ENCODE measurements at places on chromosomes 2 and 18.
A peak's percentile ranks its signal among the peaks of the same experiment; 100 is the strongest.

GRCh38 chr18:51030537-51031258 lies 685 bp downstream of the SMAD4 start:
- DNase-seq = peak; percentile 76

DNA sequence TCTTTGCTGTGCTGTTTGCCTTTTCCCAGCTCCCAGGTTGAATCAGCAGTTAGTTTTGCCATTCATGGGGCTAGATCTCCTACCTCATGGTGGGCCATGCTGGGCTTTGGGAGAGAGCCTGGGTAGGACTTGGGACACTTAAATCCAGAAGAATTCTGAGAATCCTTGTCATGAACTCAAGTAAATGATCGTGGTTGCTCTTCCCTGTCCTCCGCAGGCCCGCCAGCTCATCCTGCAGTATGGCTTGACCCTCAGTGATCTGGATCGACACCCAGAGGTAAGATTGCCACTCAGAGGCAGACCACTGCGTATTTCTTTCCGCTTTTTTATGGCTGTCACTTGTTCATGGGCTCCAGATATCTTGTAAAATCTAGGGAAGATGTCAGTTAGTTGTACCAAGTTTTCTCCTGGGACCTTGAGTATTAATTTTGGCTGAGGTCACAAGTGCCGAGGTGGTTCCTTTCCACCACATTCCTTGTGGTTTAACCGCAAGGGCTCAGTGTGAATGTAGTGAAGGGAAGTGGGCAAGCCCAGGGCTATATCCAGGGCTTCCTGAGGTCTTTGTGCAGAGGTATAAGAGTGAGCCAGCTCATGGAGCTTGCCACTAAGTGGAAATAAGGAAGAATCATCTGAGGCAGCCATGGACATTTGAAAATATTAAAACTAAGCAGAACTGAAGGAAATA lies 37.7 kb downstream of the RPIA start:
- peak; percentile 88 for DNase-seq

DNA sequence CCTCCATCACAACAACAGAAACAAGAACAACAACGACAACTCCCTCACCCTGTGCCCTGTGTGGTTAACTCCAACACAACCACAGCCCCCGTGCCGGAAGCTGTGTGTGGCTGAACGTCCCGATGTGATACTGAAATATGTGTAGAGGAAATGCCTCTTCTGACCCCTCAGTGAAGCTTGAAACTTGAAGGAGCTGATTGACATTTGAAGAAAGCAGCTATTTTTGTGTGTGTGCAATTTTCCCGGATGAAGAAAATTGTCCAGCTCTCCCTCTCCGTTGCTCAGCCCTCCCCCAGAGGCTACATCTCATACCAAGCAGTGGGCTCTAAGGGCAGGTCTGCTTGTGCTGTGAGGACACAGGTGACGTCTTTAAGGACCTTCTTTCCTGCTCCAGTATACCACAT lies 173.8 kb downstream of the ICOS start:
- DNase-seq = peak; percentile 46

DNA sequence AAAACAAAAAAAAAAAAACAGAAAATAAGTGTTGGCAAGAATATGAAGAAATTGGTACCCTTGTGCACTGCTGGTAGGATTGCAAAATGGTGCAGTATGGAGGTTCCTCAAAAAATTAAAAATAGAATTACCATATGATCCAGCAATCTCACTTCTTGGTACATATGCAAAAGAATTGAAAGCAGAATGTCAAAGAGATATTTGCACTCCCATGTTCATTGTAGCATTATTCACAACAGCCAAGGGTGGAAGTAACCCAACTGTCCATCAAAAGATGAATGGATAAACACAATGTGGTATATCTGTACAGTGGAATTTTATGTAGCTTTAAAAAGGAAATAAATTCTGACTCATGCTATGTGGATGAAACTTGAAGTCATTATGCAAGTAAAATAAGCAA lies 72.8 kb upstream of the POU3F3 start:
- no peak for DNase-seq

DNA sequence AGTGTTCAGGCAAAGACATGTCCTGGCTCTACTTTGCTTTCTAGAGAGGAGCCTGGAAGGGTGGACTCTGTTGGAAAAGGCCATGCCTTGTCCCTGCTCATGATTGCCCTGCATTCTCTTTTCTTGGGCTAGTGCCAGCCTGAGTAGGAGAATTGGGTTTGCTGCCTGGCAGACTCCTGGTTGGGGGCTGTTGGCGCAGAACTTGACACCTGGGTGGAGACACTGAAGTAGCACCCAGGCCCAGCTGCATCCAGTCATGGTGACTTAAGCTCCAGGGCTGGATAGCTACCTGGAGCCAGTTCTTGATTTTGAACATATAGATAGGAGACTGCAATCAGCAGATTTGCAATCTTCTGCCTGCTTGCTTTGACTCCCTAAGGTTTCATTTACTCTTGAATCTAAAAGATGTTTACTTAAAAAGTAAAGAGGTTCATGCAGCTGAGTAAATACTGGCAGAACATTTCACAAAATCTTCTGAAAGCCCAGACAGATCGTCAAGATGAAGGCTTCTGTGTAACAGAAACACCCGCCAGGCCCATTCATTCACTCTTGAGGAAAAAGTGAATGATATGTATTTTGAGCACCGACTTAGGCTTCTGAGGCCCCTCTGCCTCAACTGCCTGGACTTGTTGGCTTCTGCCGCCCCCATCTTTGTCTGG lies 38.0 kb upstream of the YWHAQ start:
- DNase-seq = no peak

- DNase-seq = no peak
These were observed 37.7 kb downstream of the STON1 start for GRCh38 chr2:48567671-48568070.
